ENCODE measurements at places on chromosomes 4 and X. TPM values are rescaled to one million over a fixed set of nuclear protein-coding genes. Genes with fewer than 3 reads are reported as not detected.

The SASH3 gene
- total RNA-seq, result 16.2 TPM

The TMEM129 gene
- total RNA-seq, result 104 TPM

The EDA2R gene
- 8.5 TPM for total RNA-seq

The PDE5A gene
- 223 TPM for total RNA-seq

The TCP11X1 gene
- total RNA-seq, result not detected

The TEX13D gene
- total RNA-seq, result not detected

The DCAF8L2 gene
- total RNA-seq, result not detected

The PPARGC1A gene
- total RNA-seq, result 1.3 TPM

The NOX1 gene
- not detected for total RNA-seq

The GK gene
- 15.2 TPM for total RNA-seq

All from thoracic aorta (tissue), 2 donors.